ENCODE measurements at places on chromosomes 1 and 21.

- no peak for DNase-seq
These were observed 87.8 kb downstream of the DNM3 start for GRCh38 chr1:171929121-171929520.

DNA sequence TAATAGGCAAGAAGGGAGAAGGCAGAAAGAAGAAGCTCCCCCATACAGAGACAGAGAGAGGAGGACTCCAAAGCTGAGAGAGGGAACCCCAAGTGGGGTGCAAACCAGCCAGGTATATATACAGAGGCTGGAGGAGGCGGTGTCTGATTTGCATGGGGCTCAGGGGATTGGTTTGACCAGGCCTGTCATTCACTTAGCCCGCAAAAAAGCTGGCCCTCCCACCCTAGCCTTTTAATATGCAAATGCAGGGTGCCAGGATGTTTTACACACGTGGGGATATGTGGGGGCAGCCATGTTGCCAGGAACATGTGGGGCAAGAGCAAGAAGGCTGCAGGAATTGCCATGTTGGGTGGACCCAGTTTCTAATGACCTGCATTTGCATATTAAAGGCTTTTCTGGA lies 37.0 kb upstream of the TENT5B start:
- no peak for DNase-seq

- DNase-seq, result no peak
These were observed 61.1 kb downstream of the DOP1B start for GRCh38 chr21:36217743-36218142.

DNA sequence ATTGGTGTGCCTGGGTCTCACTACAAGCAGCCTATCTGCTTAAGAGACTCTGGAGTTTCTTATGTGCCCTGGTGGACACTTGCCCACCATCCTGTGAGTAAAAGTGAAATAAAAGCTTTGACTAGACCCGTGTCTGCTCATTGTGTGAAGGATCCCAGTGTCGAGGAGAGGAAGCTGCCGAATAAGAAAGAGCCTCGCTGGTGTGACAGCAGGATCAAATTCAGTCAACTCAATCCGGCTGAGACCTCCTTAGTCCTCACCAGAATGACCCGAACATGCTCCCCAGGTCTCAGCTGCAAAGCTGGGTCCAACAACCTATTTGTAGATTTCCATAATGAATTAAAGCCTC lies 14.8 kb downstream of the CD2 start:
- DNase-seq, result no peak

DNA sequence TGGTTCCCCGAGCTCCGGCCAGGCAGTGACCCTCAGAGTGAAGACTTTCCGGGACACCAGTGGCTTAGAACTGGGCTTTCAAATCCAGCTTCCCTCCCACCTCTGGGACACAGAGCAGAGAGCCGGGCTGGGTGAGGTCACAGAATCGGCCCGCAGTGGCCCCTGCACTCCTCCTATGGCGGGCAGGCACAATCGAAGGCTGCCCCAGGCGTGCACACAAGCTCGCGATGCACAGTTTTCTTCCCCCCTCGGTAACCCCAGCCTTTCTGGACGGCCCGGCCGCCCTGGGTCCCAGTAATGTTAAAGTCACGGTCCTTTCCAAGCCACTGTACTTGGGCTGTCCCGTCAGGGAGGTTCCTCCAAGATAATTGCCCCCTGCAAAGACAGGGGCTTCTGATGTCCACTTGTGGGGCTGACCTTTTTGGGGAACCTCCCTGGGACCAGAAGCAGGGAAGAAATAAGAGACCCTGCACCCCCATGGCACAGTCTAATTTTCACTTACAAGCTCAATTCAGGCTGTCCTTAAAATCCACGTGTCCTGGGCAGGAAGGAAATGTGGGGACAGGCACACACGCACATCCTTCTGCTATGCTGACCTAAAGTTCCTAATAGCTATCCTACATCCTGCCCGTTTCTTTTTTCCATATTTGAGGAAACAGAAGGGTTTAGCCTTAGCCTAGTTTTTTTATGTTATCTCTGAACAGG lies 13.7 kb downstream of the TFF3 start:
- no peak for DNase-seq

DNA sequence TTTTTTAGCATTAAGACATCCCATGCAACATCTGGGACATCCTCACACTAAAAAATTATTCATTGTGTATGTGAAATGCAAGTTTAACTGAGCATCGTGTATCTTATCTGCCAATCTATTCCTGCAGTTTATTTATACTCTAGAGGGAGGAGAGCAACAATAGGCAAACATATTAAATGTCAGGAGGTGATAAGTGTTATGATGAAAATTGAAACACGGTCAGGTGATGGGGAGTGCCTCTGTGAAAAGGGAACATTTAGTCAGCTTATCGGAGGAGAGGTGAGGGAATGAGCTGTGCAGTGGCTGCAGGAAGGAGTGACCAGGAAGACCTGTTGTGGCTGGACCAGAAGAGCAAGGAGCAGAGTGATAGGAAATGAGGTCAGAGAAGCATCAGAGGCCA lies 775 bp upstream of the EFCAB14 start:
- no peak for DNase-seq

DNA sequence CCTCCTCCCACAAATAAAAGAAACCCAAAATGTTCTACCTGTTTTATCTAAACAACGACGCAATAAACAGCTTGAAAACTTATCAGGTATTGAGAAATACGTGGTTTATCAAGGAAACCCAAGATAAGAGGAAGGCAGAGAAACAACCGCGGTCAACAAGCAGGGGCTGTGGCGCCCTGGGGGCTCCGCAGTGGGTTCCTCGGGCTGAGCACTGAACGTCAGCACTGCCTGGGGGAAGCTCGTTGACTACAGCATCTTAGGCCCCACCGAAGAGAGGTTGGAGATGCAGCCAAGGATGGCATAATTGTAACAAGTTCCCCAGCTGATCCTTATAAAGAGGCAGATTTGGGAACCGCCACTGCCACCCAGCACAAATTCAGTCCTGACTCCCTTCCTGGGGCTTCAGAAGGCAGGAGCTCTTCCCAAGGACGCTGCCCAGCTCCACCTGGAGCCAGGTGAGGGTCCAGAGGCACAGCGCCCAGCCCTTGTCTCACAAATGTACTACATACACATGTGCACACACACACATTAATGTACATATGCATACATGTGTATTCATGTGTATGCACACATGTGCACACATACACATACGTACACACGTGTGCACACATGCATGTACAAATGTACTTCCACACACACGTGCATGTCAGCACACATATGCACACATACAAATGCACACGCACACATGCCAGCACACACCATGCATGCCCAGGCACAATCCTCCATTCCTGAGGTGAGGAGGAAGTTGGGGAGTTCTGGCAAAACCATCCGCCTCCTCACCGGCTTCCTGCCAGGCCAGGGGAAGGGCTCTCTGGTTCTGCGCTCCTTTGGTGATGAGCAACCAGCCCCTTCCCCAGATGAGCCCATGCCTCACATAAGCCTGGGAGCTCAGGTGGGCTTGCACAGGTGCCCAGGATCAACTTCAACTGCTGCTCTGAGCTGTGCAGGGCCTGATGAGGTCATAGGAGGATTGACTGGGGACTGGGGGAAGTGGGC lies 251.1 kb downstream of the NPHP4 start:
- DNase-seq, result no peak

- DNase-seq, result no peak
These were observed 460.5 kb upstream of the ADGRL2 start for GRCh38 chr1:81340239-81340638.

DNA sequence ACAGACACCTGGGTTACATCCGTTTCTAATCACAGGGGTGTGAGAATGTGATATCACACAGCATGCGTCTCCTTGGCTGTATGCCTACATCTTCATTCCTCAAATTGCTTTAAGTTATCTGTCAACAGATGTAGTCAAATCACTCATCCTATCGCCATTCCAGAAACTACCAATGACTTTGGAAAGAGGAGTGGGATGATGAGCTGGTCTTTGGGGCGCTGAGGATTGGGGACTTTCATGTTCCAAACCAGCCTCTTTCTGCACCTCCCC lies 104.8 kb downstream of the NAV1 start:
- DNase-seq, result no peak

DNA sequence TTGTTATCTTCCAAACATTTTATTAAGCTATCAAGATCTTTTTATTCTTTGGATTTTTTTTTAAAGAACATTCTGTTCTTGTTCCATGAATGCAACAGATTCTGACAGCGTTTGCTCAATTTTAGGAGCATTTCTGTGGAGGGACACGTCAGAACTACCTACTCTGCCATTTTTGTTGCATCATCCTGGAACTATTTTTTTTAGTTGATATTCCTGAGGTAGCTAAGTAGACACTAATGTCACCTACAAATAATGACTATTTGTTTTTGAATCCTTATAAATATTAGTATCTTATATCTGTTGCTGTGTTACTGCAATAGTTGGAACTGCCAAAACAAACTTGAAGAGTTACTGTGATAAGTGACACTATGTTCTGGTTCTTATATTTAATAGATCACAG lies 57.2 kb downstream of the DNAI4 start:
- DNase-seq, result no peak

DNA sequence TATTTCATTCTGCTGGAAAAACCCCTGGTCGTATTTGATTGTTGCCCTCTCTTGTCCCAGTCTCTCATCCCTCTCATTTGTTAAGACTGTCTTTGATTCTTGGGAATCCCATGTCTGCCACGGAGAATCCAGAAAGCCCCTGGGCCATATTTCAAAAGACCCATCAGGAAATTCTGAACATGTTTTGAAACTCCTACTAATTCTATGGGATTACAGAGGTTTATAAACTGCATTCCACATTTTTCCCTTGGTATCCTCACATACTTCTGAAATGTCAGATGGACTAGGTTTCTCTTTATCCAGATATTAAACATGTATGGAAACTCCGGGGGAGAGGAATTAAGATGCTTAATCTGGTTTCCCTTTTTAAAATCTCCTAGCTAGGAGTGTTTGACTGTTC lies 80.0 kb downstream of the HUNK start:
- DNase-seq, result no peak

GRCh38 chr1:54355931-54356679 lies 50.1 kb downstream of the SSBP3 start:
- DNase-seq, result no peak

DNA sequence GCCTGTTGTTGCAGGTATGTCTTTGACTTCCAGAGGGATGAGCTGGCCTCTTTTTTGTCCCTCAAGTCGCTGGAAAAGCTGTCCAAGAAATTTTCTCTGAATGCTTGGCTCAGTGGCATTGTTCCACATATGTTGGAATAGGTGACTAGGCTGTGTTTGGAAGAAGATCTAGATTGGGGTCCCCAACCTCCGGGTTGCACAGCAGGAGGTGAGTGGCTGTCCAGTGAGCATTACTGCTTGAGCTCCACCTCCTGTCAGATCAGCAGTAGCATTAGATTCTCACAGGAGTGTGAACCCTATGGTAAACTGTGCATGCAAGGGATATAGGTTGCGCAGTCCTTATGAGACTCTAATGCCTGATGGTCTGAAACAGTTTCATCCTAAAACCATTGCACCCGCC lies 18.1 kb downstream of the BACH1 start:
- DNase-seq, result no peak

DNA sequence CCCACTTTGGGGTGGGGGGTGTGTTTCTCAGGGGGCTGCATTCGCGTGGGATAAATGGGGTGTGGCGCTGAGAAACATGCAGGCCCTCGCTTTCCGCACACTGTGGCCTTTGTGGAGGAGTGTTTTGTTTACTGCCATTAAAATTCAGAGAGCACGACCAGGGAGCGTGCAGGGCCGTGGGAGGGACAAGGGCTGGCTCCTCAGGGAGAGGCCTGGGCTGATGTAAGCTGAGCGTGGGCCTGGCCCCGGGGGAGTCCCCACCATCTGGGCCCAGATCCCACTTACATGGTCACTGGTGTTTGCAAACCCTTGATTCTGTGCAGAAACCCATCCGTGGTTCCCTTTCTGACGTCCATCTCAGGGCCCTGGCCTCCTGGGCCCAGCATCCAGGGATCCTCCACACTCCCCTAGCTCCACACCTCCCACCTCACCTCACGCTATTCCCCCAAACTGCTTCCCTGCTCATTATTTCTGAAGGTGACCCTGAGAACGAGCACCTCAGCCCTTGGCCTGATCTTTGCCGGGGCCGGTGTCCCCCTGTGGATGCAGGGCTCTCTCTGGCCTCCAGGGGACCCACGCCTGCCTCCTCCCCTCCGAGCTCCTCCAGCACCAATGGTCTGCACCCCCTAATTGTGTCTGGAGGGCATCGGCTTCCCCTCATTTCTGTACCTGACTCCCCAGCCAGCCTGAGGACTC lies 92.5 kb upstream of the SIM2 start:
- no peak for DNase-seq

DNA sequence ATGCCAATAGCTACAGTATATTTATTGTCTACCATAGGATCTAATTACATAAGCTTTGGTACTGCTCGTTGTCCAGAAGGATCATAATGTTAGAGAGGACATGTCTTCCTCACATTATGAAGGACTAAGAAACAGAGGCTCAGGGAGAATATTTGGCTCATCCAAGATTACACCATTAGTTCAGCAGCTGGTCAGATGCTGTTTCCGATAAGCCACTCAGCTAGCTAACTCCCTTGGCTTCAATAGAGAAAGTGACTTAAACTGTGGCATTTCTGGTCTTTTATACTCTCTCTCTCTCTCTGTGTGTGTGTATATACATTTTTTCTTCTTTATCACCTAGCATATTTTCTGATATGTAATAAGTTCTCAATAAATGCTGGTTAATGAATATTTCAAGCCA lies 70.4 kb downstream of the DDR2 start:
- no peak for DNase-seq

GRCh38 chr1:1540090-1540817 lies at the start of gene TMEM240:
TMEM240 (minus strand) TSS chr1:1540624; CDS start chr1:1540346, 278 bp downstream.
- DNase-seq, result no peak

GRCh38 chr1:194273660-194274059 lies 1087.2 kb upstream of the B3GALT2 start:
- no peak for DNase-seq

DNA sequence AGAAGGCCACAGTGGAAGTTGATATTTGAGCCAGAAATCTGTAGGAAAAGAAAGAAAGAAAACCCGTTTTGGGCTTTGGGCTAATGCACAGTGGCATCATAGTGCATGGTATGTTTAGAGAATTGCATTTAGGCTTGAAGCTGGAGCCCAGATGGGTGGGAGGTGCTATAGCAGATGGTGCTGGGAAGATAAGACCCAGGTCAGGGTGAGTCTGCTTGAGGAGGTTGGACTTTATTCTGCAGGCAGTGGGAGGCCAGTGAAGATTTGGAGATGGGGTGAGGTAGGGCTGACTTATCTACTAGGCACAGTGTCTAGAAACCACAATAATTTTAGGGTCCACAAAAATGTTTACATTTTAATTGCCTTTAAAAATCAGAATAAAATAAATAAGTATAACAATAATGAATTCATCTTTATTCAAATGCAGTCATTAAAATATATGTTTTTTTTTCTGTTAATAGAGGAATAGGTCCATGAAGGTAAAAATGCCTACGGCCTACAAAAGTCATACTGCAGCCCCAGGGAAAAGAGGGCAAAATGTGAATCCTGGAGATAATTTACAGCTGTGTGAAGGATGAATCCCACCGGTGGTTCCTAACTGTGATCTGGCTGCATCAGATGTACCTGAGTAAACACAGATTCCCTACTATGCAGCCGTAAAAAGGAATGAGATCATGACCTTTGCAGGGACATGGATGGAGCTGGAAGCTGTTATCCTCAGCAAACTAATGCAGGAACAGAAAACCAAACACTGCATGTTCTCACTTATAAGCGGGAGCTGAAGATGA lies 8.7 kb downstream of the DNAJC6 start:
- no peak for DNase-seq

- no peak for DNase-seq
These were observed 41.3 kb downstream of the COQ8A start for GRCh38 chr1:226981386-226981817.

GRCh38 chr1:222247811-222248310 lies 300.0 kb downstream of the HHIPL2 start:
- no peak for DNase-seq

- DNase-seq, result no peak
These were observed 1404.4 kb upstream of the PRMT6 start for GRCh38 chr1:105652109-105652508.

All from stimulated activated CD8-positive, alpha-beta memory T cell treated with anti-CD3 and anti-CD28 coated beads, Interleukin-4, amount 100 ng/mL, for 4 hours (primary cell).